ENCODE measurements at places on chromosomes 11 and 22.

DNA sequence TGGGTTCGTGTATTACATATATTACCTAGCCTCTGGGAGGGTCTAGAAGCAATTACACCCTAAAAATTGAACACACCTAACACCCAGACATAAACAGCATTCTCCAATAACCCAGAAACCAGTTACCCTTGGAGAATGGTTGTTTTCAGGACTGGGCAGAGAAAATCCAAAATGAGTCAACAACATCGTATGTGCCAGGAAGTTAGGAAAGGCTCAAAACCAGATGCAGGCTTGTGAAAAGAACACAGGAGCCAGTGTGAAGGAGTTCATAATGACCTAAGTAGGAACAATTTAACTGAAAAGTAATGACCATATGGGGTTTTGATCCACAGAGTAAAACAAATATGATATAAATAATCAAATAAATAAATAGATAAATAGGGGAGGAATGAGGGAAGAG, 5.1 kb upstream of the CLPB start:
- DNase-seq = no peak

GRCh38 chr11:43575913-43576310, 104.6 kb upstream of the HSD17B12 start:
- DNase-seq = no peak

- no peak for DNase-seq
Measured at GRCh38 chr22:42622061-42622710, 7.5 kb upstream of the POLDIP3 start.

DNA sequence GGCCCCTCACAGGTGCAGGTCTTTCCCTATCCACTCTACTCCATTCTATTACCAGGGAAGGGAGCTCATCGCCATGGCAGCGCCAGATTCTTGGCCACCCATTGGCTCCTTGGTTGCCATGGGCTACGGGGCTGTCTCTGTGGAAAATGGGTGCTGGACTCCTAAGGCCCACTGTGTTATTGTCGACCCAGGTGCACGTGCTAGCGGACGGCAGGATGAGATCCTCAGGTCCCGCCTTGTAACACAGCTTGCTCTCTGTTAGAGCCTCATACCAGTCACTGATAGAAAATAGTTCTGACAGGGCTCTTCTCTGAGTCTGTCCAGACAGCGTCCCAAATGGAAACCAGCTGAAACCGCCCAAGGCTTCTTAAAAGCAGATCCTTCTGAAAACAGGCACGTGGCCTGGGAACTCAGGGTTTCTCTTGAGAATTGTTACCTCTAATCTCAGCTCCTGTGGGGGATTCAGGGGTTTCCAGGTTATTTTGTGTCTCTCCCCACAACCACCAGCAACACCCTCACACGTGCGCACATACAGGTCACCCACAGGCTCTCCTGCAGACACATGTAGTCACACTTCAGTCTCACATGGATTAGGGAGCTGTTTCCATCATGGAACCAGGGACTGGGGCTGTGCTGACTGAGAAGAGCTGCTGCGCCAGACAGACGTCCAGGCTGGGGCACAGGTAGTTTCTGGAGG, 1.5 kb downstream of the TUB start:
- DNase-seq = no peak

DNA sequence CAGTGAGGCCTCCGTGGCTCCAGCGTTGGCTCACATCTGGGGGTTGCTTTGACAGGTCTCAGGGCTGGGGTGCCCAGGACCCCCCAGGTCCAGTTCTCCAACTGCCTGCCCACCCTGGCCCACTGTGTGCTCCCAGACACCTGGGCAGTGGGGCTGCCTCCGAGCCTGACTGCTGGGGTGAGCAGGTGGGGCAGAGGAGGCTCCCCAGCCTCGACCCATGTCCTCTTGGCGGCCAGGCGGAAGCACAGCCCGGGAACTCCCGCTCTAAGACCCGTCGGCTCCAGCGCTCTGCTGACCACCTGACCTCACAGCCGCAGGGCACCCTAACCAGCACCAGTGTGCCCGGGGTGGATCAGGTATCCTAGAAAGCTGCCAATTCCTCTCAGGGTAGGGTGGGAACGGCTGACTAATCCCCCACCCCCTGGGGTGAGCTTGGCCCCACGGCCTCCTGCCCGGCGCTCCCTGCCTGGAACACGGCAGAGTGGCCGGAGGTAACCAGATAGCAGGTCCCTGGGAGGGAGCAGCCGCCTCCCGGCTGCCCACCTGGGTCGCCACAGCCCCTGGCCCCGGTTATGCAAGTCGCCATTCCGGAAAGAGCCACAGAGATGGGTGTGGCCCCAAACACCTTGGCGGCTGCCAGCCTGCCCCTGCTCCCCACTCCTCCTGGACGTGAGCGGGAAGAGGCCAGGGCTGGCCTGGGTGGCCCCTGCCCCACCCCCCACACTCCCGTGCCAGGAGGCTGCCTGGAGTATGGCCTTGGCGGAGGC, 19.2 kb upstream of the MUC5B start:
- DNase-seq = no peak

DNA sequence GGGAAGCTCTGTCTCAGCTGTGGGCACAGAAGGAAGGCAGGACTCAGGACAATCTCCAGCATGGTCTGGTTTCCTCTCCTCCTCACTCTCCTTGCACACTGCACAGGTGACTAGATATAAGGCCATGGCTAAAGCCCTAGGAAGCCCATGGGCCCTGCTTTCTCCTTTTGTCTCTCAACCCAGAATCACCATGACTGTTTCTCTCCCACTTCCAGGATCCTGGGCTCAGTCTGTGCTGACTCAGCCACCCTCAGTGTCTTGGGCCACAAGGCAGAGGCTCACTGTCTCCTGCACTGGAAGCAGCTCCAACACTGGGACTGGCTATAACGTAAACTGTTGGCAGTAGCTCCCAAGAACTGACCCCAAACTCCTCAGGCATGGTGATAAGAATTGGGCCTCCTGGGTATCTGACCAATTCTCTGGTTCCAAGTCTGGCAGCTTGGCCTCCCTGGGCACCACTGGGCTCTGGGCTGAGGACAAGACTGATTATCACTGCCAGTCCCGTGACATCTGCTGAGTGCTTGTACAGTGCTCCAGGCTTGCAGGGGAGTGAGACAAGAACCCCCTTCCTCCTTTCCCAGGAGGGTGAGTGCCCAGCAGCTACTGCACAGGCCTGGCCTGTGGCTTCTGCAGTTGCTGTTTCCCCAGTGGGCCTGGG, 104.0 kb upstream of the TOP3B start:
- DNase-seq = no peak

All from NCI-H1694 (cell line).